Panc1 (cell line): ENCODE measurements at places on chromosomes 7 and 10.
A peak's percentile ranks its signal among the peaks of the same experiment; 100 is the strongest.

DNA sequence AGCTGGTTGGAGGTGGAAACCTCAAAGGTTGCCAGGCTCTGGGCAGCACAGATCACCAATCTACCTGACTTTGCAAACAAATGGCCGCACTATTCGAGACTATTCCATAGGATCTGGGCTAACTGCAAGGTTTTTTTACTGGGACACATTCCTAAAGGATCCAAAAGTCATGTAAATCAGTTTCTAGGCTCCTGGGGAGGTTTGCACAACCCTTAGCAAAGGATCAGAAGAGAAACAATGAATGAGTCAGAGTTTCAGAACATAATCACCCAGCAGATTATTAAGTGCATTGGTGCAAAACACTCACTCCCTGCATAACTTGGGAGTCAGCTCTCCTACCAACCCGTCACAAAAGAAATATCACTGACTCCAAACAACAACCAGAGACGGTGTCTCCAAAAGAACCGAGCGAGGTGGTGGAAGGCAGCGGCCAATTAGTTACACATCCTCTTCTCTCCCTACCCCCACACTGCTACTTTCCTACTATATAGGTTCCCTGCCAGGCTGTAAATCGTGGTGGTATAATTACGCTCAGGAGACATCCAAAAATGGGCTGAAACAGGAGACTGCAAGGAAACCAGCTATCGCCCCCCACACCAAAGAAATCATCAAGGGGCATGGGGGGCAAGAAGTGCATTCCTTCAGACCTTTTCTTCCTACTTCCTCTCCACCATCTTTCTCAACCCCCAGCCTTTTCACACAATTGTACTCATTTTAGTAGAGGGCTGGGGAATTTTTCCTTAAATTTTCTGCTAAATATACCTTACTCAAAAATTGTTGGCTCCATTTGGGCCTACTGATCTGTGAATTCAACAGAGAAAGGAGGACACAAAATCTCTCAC lies 3.2 kb downstream of the UBE2H start:
- DNase-seq = no peak

DNA sequence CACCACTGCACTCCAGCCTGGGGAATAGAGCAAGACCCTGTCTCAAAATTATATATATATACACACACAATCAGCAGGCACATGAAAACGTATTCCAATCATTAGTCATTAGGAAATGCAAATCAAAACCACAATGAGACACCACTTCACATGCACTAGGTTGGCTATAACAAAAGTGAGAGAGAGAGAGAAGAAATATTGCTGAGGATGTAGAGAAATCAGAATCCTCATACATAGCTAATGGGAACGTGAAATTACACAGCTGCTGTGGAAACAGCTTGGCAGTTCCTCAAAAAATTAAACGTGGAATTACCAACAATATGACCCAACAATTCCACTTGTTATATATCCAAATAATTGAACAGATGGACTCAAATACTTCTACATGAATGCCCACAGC lies 43.3 kb upstream of the CNNM1 start:
- no peak for DNase-seq

DNA sequence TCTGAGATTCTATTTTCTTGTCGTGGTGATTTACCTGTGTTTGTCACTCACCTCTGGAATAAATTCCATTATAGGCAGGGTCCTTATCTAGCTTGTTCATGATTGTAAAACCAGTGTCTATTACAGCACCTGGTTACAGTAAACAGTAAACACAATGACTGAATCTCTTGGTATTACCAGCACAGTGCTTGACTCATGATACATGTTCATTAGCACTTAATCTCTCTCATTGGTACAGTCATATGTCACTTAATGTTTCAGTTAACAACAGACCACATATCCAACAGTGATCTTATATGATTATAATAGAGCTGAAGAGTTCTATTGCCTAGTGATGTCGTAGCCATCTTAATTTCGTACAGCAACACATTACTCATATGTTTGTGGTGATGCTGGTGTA lies 1.6 kb upstream of the TASOR2 start:
- DNase-seq = no peak

GRCh38 chr10:116053910-116054309 lies 219.1 kb downstream of the GFRA1 start:
- no peak for DNase-seq

DNA sequence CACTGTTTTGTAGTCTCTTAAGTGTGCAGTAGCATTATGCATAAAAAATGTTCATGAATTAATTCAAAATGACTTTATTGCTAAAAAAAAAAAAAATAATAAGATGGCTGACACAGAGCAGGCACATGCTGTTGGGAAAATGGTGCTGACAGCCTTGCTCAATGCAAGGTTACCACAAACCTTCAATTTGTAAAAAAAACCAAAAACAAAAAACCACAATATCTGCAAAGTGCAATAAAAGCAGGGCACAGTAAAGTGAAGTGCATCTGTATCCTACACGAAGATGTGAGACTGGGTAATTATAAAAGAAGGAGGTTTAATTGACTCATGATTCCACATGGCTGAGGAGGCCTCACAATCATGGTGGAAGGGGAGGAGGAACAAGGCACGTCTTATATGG lies 185.8 kb downstream of the USP6NL start:
- no peak for DNase-seq

DNA sequence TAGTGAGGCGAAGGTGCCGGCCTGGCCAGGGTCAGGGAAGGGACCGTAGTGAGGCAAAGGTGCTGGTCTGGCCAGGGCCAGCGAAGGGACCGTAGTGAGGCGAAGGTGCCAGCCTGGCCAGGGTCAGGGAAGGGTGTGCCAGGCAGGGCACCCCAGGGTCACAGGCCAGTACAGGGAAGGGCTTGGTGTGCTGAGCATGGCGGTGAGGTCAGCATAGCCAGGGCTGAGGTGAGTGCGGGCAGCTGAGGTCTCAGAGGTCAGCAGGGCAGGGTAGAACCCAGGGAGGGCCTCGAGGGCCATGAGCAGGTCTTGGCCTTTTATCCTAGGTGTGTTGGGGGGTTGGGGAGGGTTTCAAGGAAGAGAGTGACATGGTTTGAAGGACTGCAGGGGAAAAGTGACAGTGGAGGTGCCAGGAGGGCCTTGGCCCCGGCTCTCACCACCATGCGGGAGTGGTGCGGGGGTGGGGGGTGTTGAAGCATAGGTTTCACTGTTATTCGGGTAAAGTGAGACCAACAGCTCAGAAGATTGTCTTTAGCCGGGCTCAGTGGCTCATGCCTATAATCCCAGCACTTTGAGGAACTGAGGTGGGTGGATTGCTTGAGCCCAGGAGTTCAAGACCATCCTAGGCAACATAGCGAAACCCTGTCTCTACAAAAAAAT lies 93.3 kb downstream of the CHST15 start:
- DNase-seq = no peak

DNA sequence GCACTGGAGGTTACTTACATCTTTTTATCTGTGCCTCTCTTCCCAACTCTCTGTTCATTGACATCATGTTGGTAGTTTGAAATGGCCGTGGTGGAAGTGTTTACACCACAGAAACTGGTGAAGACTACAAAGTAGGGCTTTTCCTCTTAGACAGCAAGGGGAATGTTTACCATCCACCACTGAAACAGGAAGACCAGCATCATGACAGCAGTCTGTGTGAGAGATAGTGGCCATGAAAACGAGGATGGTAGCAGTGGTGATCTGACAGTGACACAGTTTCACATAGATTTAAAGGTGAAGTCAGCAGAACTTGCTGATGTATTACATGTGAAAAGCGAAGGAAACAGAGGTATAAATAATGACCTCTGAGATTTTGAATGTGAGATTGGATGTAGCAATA lies 115.7 kb downstream of the CCDC71L start:
- no peak for DNase-seq

GRCh38 chr7:26007510-26007909 lies 144.5 kb upstream of the NFE2L3 start:
- DNase-seq = no peak

- DNase-seq = no peak
Measured at GRCh38 chr10:71582506-71583475, 136.8 kb downstream of the C10orf105 start.

- DNase-seq = no peak
Measured at GRCh38 chr10:64394744-64395143, 873.5 kb downstream of the REEP3 start.

DNA sequence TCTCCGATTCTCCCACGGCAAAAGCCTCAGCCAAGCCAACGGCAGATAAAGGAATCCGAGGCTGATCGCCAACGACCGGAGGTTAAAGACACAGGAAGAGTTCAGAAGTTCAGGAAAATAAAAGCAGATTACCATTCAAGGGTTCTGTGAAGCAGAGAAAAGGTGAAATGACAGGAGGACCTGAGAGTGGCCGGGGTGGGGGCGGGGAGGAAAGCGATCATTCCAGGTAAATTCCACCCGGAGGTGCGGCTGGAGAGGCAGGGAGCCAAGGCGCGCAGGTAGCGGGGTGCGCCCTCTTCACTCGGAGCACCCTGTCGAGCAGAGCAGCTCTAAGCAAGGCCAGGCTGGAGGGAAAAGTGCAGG lies 35.3 kb upstream of the SEPHS1 start:
- DNase-seq = no peak

GRCh38 chr7:78499283-78499682 lies 700.7 kb downstream of the PHTF2 start:
- no peak for DNase-seq

DNA sequence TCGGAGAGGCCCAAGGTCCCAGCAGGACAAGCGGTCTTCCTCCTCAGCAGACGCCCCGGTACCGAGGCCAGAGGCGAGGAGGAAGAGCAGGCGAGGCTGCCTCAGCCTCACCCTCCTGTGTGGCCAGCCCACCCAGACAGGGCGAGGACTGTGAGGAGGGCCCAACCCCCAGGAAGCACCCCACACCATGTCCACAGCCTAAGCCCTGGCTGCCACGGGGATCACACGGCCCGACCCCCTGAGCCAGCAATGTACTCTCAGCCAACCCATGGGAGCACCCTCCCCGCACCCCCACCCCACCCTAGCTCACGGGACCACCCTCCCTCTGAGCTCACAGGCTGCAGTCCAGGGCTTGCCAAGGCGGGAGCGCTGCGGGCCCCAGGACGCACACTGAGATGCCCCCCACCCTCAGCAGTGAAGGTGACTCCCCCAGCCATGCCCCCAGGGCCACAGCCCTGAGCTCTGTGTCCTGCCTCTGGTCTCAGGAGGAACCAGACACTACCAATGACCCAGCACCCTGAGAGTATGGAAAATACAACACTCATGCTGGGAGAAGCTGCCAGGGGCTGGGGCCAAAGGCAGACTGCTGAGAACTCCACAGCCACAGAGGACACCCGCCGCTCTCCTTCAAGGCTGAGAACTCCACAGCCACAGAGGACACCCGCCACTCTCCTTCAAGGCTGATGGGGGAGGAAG lies 93.6 kb downstream of the MAD1L1 start:
- DNase-seq = no peak

GRCh38 chr7:105896407-105896911 lies 20.1 kb upstream of the ATXN7L1 start:
- no peak for DNase-seq

GRCh38 chr7:1386623-1387220 lies 72.5 kb downstream of the MICALL2 start:
- DNase-seq = no peak

- DNase-seq = no peak
Measured at GRCh38 chr10:44557596-44558191, 172.8 kb upstream of the CXCL12 start.

- DNase-seq = no peak
Measured at GRCh38 chr10:14527915-14528314, 197.2 kb upstream of the FRMD4A start.

GRCh38 chr10:63106111-63106755 lies 26.9 kb upstream of the NRBF2 start:
- no peak for DNase-seq

DNA sequence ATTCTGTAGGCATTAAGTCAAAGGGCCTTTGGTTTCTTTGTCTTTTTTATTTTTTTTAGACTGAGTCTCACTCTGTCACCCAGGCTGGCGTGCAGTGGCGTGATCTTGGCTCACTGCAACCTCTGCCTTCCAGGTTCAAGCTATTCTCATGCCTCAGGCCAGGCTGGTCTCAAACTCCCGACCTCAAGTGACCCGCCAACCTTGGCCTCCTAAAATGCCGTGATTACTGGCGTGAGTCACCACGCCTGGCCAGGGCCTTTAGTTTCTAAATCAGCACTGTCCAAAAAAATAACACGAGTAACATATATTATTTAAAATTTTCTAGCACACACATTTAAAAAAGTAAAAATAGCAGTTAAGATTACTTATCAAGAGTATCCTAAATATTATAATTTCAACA lies 11.1 kb upstream of the ACSL5 start:
- DNase-seq = no peak

DNA sequence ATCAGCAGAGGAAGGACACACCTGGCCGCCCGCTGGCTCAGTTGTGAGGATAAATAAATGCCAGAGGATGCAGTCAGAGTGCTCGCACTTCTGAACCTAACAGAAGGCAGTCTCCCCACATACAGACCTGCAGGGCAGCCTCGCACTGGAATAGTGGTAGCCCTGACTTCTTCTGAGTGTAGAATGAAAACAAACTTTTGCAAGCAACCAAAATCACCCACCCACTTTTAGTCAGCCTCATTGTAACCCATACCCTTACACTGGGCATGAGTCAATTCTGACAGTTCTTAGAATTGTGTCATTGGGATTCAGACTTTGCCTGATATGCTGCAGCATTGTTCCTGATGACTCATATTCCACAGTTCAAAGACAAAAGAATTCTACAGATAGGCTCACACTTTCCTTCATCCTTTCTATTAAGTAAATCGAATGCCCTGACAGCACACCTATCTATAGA lies 167.0 kb upstream of the CDK1 start:
- DNase-seq = peak; percentile 46

- no peak for DNase-seq
Measured at GRCh38 chr7:1544178-1544895, 11.7 kb downstream of the TMEM184A start.

GRCh38 chr7:157840914-157841772 lies 504.3 kb downstream of the DNAJB6 start:
- DNase-seq = no peak

- DNase-seq = no peak
Measured at GRCh38 chr10:77679217-77679616, 41.6 kb upstream of the KCNMA1 start.

GRCh38 chr7:45211066-45211465 lies 53.5 kb downstream of the RAMP3 start:
- no peak for DNase-seq

DNA sequence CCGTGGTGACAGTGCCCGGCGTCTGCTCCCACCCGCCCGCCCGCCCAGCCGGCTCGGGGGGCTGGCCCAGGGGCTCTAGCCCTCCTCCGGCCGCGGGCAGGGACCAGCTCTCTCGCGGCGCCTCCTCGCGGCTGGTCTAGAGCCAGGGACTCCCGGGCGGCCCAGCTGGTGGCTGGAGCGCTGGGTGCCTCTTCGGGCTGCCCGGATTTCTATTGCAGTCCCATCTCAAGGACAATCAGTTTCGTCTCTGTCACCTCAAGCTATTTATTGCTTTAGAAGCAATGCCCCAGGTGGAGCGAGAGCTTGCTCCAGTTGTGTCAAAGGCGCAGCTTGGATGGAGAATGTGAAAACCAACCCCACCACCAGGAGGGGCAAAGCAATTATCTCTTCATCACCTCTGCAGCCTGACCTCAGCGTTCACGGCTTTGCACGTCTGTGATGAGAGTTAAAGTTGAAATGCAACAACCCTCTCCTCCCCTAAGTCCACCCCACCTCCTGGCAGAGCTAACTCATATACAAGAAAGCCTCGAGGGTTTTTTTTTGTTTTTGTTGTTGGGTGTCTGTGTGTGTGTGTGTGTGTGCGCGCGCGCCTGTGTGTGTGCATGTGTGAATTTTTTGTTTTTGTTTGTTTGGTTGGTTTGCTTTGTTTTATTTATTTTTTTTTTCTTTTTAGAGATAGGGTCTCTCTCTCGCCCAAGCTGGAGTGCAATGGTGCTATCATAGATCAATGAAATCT lies at the start of gene ITGA8:
Gene ITGA8, minus strand, starts transcription at position 24 of the 736 bp plus-strand sequence. CDS start 151 bp downstream, outside the sequence.
- DNase-seq = no peak

- peak; percentile 75 for DNase-seq
Measured at GRCh38 chr7:106346678-106347217, 62.0 kb upstream of the NAMPT start.
